ENCODE measurements at places on chromosomes 11 and 22. TPM values are rescaled to one million over a fixed set of nuclear protein-coding genes. Genes with fewer than 3 reads are reported as not detected.

- H3K4me3 ChIP-seq, result no peak overlapping the region
- no peaks in the 10 kb centered on the region for H3K27me3 ChIP-seq
- DNase-seq, result no peak
Measured at GRCh38 chr22:19346677-19347265, 55.3 kb upstream of the CLTCL1 start.

DNA sequence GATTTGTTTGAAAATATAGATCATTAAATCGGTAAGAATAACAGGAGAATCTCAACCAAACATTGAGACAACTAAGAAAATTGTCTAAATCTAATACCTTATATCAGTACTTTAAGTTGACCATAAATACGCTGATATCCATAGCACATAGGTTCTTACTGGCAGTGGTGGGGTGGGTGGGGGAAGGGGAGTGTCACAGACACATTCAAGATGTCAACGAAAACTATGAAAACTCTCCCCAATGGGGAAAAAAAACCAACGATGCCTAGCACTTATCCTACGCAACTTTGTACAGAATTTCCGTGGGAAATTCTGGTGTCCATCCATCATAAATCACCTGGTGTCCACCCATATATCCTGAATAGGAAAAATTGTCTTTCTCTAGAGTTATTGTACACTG lies 6.2 kb downstream of the GRAP2 start:
- H3K27me3 ChIP-seq, result peaks cover 52% of the 10 kb centered on the region
- no peak for DNase-seq
- no peak overlapping the region for H3K4me3 ChIP-seq
- H3K4me1 ChIP-seq, result no peaks in the 10 kb centered on the region
- no peaks in the 10 kb centered on the region for H3K36me3 ChIP-seq

DNA sequence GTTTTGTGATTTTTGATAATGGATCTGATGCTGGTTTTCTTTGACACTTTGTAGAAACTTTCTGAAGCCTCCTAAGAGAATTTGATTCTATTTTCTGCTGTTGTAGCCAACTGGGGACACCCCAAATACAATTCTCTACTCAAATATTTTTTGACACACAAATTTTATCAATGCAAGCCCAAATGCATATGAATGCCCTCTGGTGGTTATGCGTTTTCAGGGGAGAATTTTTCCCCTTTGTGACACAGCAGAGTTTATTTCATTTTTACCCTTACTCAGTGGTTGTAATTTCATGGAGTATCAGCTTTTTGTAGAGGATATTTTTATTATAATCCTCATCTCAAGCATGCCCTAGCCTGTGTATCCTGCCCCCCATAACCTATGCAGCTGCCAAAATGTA lies 44.7 kb upstream of the MTMR2 start:
- no peaks in the 10 kb centered on the region for H3K36me3 ChIP-seq
- DNase-seq, result no peak
- no peak overlapping the region for H3K27ac ChIP-seq
- H3K4me1 ChIP-seq, result peaks cover 10% of the 10 kb centered on the region
- H3K27me3 ChIP-seq, result no peaks in the 10 kb centered on the region

DNA sequence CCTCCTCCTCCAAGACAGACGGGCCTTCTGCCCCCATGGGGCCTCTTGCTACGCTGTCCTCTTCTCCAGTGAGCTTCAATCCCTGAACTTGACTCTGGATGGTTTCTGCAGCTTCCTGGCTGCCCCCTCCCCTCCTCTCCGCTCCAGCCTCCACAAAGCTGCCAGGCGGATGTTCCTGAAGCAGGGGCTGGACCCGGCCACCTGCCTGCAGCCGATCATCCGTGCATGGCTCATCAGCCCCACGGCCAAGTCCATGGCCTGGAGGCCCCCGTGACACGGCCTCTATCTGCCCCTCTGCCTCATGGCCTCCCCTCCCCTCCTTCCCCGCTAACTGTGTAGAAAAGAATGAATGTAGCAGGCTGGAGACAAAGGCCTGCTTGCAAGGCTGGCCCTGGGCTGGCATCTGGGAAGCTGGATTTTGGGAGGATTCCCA lies 6.8 kb upstream of the SUN2 start:
- H3K27me3 ChIP-seq, result no peaks in the 10 kb centered on the region
- H3K4me3 ChIP-seq, result no peak overlapping the region
- H3K36me3 ChIP-seq, result no peaks in the 10 kb centered on the region
- H3K27ac ChIP-seq, result no peak overlapping the region
- H3K4me1 ChIP-seq, result peaks cover 8% of the 10 kb centered on the region

- no peak for DNase-seq
- H3K4me1 ChIP-seq, result peaks cover 30% of the 10 kb centered on the region
- no peaks in the 10 kb centered on the region for H3K27me3 ChIP-seq
- H3K36me3 ChIP-seq, result peaks cover 9% of the 10 kb centered on the region
Measured at GRCh38 chr11:69656536-69657455, 15.8 kb downstream of the CCND1 start.

GRCh38 chr11:100863080-100863581 lies 176.0 kb downstream of the ARHGAP42 start:
- DNase-seq, result no peak
- peaks cover 13% of the 10 kb centered on the region for H3K4me1 ChIP-seq
- peak overlapping the region; percentile 10 for H3K27ac ChIP-seq

DNA sequence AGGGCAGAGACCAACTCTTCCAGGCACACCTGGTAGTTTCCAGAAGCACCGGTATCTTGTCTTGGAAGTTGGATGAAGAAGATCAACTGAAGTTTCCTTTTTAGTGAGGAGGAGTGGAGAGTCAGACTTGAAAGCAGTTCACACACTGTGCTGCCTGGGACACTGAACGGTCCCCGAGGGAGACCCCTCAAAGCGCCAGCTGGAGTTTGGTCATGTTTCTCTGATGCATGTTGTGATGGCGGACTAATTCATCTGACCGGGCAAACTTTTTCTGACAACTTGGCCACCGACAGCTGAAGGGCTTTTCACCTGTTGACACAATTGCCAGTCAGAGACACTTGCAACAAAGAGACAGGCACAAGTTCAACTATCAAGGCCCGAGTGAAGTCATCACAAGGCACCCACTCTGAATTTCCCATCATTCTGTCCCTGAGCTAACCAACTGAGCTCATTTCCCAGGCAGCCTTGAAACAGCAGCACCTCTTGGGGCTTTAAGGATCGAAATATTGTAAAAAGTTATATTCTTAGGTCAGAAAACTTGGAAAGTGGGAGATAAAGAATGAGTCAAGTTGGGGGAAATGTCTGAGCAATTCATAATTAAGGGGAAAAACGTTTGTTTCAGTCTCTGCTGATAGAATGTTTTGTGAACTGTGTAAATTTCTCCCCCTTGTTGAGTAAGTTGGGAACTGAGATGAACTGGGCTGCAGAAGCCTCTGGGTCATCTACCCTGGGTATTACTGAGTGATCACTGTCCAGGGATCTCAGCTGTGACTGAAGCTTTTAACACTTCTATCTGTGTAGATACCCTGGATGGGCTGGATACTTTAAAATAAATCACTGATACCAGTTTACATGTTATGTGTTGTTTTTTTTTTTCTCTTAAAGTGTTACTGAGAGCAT lies 46.2 kb downstream of the WT1 start:
- peaks cover 6% of the 10 kb centered on the region for H3K27me3 ChIP-seq
- DNase-seq, result no peak
- peak overlapping the region; percentile 45 for H3K27ac ChIP-seq
- no peak overlapping the region for H3K4me3 ChIP-seq
- H3K36me3 ChIP-seq, result peaks cover 48% of the 10 kb centered on the region

- no peak overlapping the region for H3K4me3 ChIP-seq
- no peak for DNase-seq
- H3K27ac ChIP-seq, result no peak overlapping the region
- peaks cover 11% of the 10 kb centered on the region for H3K4me1 ChIP-seq
- peaks cover 4% of the 10 kb centered on the region for H3K36me3 ChIP-seq
Measured at GRCh38 chr11:73752216-73752867, 8.5 kb downstream of the RAB6A start.

DNA sequence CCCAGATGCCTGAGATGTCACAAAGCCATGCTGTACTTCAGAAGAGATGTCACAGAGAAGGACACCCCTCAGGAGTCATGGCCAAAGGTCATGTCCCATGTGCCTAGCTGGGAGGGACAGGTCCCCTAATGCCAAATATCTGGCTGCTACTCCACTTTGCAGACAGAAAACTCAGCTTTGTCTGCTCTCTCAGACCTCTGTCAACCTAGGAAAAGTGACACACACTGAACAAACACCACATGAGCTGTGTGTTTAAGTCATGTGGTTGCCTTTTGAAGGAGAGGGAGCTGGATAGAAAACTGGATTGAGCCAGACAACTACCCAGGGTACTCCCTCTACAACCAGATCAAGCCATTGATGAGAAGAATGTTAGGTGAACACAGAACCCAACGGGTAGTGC lies 3.5 kb downstream of the TRIM66 start:
- DNase-seq, result no peak
- H3K27ac ChIP-seq, result no peak overlapping the region
- H3K4me1 ChIP-seq, result peaks cover 18% of the 10 kb centered on the region
- peaks cover 7% of the 10 kb centered on the region for H3K36me3 ChIP-seq

- H3K4me1 ChIP-seq, result peaks cover 12% of the 10 kb centered on the region
Measured at GRCh38 chr11:3969200-3969599, 113.7 kb downstream of the STIM1 start.

- no peak for DNase-seq
- H3K27me3 ChIP-seq, result peaks cover 46% of the 10 kb centered on the region
- no peaks in the 10 kb centered on the region for H3K36me3 ChIP-seq
- no peak overlapping the region for H3K4me3 ChIP-seq
- H3K27ac ChIP-seq, result no peak overlapping the region
- peaks cover 8% of the 10 kb centered on the region for H3K4me1 ChIP-seq
Measured at GRCh38 chr11:132264616-132265015, 894.2 kb downstream of the NTM start.

DNA sequence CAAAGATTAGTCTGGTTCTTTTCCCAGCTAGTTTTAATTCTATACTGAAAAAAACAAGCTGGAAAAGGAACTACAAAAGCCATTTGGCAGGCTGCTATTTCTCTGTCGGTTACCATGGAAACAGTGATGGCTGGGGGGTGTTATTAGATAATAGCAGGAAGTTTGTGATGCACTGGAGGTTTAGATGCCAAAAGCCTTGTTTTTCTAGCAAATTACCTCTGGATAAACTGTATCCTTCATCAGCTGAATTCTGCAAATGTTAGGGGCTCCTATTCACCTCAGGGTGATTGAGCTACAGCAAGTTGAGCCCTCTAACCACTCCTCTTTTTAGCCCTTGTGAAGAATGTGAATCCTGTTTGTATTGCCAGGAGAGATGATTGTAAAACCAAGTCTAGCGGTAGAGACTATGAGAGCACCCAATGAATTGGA lies 25.2 kb downstream of the ALKBH3 start:
- no peak overlapping the region for H3K4me3 ChIP-seq
- no peak for DNase-seq
- no peaks in the 10 kb centered on the region for H3K27me3 ChIP-seq
- peaks cover 14% of the 10 kb centered on the region for H3K4me1 ChIP-seq

DNA sequence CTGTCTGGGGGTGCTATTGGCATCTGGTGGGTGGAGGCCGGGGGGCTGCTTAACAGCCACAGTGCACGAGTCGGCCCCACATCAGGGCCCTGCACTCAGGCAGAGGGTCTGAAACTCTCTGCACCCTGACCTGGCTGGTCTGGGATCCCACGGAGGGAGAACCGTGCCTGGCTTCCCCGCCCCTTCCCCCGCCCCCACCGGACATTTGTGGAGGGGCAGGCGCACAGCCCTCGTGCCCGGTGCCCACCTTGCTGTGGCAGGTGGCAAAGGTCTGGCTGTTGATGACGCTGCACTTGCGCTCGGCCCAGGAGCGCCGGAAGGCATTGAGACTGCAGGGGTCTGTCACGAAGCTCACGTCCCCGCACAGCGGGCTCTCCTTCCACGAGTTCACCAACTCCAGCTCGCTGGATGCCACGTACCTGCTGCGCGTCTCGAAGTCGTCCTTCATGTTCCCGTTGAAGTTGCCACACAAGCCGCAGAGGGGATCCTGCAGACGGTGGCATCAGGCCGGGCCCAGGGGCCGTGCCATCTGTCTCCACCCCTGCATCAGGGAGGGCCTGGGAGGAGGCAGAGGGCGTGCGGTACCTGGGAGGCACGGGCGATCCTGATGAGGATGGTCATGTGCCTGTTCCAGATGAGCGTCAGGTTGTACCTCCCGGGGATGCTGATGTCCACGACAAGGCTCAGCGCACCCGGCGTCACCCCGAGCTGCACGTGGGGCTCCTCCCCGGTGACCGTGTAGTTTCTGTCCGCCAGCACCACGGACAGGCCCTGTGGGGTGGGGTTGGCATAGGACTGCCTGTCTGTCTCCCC lies 11.7 kb downstream of the MUC6 start:
- no peak overlapping the region for H3K27ac ChIP-seq
- H3K4me1 ChIP-seq, result no peaks in the 10 kb centered on the region

- H3K27me3 ChIP-seq, result peaks cover 7% of the 10 kb centered on the region
- H3K4me3 ChIP-seq, result no peak overlapping the region
- no peaks in the 10 kb centered on the region for H3K36me3 ChIP-seq
- no peak overlapping the region for H3K27ac ChIP-seq
Measured at GRCh38 chr11:76296731-76297542, 84.0 kb downstream of the THAP12 start.

- H3K4me1 ChIP-seq, result peaks cover 8% of the 10 kb centered on the region
- peaks cover 35% of the 10 kb centered on the region for H3K27me3 ChIP-seq
- H3K36me3 ChIP-seq, result no peaks in the 10 kb centered on the region
- H3K4me3 ChIP-seq, result no peak overlapping the region
- H3K27ac ChIP-seq, result no peak overlapping the region
Measured at GRCh38 chr22:27635435-27635834, 166.1 kb downstream of the MN1 start.

DNA sequence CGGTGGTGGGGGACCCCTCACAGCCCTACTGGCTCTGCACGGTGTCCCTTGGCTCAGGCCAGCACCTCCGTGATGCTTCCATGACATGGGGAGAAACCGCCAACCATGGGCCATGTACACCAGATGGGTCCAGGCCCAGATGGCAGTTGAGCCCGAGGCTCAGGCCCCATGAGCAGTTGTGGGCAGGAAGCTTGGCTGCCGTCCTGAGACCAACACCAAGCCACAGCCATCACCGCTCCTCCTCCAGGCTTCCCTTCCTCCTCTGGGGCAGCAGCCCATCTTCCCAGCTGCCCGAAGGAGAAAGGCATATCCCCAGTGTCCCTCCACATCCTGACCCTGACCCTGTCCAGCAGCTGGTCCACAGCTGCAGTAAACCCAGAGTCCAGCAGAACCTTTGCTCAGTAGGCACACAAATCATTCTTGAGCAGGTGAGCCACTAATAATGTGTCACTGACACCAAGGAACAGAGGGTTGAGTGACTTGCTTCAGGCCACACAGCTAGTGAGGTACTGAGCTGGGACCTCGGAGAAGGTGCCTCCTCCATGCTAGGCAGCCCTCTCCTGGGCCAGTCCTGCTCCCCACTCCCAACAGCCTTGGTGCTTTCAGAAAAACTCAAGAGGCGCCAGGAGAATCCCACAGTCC lies 204.9 kb downstream of the CTTN start:
- no peaks in the 10 kb centered on the region for H3K4me1 ChIP-seq
- H3K4me3 ChIP-seq, result no peak overlapping the region
- peaks cover 1% of the 10 kb centered on the region for H3K27me3 ChIP-seq
- H3K27ac ChIP-seq, result no peak overlapping the region

The SCUBE1 gene
- 16.2 TPM for total RNA-seq

The INSC gene
- total RNA-seq, result not detected

The PAMR1 gene
- total RNA-seq, result 38.3 TPM

The ZC3H7B gene
- total RNA-seq, result 85.5 TPM

The HTR3A gene
- not detected for total RNA-seq

The GRIK4 gene
- total RNA-seq, result 2.2 TPM

The MS4A8 gene
- total RNA-seq, result not detected
